Putamen (tissue), 1 donor: ENCODE measurements at places on chromosomes 12 and 14.

DNA sequence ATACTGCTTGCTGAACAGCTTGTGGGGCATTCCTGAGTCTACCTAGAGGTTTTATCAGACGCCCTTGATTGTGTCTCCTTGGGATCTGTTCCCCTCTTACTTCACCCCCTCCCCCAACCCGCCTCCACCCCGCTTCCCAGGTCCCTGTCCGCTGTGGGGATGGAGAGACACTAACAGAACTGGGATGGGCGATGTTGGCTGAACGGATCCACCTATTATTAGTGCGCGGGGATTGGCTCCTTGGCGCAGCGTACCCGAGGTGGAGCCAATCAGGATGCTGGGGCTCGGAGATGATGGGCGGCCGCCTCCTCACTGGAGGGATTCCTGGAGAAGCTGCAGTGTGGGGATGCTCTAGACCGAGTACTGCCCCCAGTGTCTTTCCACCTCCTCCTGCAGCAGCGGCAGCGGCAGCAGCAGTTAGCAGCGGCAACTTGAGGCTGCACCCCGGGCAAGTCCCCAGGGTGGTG lies at the start of gene SYT1:
TSS of gene SYT1 (plus strand) at position 372 of the 467 bp plus-strand sequence.
- DNase-seq: peak; percentile 85

GRCh38 chr12:90833228-90833627 lies 121.7 kb downstream of the CCER1 start:
- no peak for DNase-seq

- no peak for DNase-seq
Observed at GRCh38 chr12:31651893-31652521, 7.5 kb upstream of the ETFBKMT start.

- DNase-seq: no peak
Observed at GRCh38 chr12:52672321-52672933, 7.8 kb downstream of the KRT1 start.

- no peak for DNase-seq
Observed at GRCh38 chr14:85409481-85410210, 120.3 kb upstream of the FLRT2 start.

GRCh38 chr12:47988073-47989022 lies 15.9 kb downstream of the COL2A1 start:
- DNase-seq: no peak

GRCh38 chr12:120988234-120988633 lies 9.9 kb downstream of the HNF1A start:
- no peak for DNase-seq

GRCh38 chr12:124786061-124786964 lies 77.4 kb downstream of the SCARB1 start:
- peak; percentile 83 for DNase-seq

DNA sequence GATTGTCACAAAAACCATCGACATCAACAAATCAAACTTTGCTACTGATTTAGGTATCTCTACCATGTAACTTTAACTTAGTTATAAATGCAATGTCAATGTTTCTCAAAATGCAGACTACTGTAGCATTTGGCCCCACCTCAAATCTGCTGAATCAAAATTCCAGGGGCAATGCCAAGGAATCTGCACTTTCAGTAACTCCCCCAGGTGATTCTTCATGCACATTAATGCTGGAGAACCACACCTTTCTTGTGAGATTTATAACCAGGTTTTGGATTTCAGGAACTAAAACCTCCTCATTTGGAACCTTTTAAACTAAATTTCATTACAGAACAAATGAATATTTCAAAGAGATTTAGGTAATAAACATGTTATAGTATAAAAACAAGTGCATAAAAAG lies 4.9 kb downstream of the ATP2B1 start:
- DNase-seq: no peak
